CD8-positive, alpha-beta memory T cell (primary cell): ENCODE measurements at places on chromosomes 16 and 17. TPM values are rescaled to one million over a fixed set of nuclear protein-coding genes. Genes with fewer than 3 reads are reported as not detected.

NPIPA2 gene
- polyA plus RNA-seq: not detected

DNA sequence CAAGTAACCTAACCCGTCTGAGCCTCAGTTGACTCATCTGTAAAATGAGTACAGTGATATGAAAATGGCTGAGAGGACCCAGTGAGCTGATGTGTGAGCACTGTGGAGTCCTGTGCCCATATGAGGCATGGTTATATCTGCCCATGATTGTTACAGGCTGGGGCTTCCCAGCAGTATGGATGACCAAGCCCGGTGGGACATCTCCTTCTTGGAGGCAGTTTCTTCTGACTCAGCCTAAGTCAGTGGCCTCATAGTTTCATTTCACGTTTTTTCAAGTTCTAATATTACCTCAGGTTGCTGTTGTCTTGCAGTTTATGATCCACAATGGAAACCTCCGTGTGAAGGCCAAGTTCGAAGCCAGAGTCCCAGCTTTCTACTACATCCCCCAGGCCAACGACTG lies 4.8 kb downstream of the ADAP2 start:
- no peak for DNase-seq
- H3K4me1 ChIP-seq: no peaks in the 10 kb centered on the region
- H3K4me3 ChIP-seq: no peak overlapping the region
- no peak overlapping the region for H3K27ac ChIP-seq
- no peaks in the 10 kb centered on the region for H3K36me3 ChIP-seq
- peaks cover 6% of the 10 kb centered on the region for H3K27me3 ChIP-seq

MT4 gene
- polyA plus RNA-seq: not detected

DNA sequence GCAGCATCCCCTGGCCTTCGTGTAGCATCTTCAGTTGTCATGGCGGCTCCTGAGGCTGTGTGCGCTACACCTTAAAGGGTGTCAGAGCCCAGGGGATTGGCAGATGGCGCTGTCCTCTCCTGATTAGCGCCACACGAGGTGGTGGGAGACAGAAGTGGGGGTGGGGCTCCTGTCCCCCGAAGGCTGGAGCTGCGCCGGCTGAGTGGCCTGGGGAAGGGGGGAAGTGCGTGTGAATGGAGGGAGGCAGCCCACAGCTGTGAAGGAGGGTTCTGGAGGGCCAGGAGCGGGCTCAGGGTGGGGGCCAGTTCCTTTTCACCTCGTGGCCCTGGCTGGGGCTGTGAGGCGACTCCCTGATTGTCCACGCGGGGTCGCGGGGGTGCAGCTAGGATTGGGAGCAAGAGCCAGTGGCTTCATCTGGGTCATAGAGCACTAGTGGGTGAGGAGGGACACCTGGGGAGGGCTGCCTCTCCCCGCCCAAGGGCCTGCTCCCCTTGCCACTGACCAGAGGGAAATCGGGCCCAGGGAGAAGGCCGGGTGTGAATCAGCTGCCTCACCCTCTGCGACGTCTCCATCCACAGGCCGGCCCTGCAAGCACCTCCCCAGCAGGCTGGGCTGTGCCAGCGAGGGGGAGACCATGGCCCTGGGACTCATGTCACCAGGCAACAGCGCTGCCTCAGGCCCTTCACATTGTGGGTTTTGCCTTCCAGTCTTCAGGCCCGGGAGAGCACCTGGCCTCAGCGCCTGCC lies 14.1 kb downstream of the BAHCC1 start:
- peaks cover 25% of the 10 kb centered on the region for H3K4me1 ChIP-seq
- no peak for DNase-seq
- no peaks in the 10 kb centered on the region for H3K36me3 ChIP-seq
- no peak overlapping the region for H3K27ac ChIP-seq
- H3K27me3 ChIP-seq: peaks cover 21% of the 10 kb centered on the region
- H3K4me3 ChIP-seq: no peak overlapping the region

PLCG2 gene
- 5.4 TPM for polyA plus RNA-seq

DNA sequence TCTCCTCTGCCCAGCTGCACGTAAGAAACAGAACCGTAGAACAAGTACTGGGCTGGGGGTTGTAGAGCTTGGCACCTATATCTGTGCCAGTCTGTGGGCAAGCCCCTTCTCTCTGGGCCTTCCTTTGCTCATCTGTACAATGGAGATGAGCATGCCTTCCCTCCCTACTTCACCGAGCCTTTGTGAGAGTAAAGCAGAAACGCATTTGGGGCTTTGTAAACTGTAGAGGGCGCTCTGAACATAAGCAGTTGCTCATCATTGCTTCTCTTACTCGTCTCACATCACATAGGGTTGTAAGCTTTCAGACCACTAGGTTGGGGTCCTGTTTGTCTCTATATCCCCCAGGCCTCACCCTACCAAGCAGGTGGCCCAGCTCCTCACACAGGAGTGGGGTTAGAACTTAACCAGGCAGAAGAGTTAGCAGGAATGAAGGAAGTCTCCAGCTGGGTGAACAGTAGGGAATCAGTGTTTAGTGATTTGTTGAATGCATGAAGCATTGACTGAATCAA lies 15.1 kb downstream of the SAMD14 start:
- no peaks in the 10 kb centered on the region for H3K4me1 ChIP-seq
- no peak for DNase-seq
- no peak overlapping the region for H3K4me3 ChIP-seq
- no peaks in the 10 kb centered on the region for H3K36me3 ChIP-seq

DNA sequence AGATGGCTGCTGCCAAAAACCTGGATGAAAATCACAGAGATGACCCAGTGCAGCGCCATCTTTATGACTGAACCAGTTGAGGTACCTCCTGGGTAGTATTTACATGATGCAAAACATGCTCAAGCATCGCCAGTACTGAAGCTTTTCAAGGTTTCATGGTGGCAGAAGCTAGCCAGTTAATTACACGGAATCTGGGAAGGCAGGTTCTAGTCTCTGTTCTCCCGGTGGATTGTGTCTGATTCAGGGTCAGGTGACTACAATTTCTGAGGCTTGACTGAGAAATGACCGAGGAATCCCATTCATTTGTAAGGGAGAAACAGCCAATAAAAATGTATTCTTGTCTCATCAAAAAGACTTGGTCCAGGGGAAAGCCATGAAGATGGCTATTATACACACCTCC lies 209.1 kb downstream of the SLC39A11 start:
- no peak for DNase-seq
- no peak overlapping the region for H3K27ac ChIP-seq
- H3K4me1 ChIP-seq: no peaks in the 10 kb centered on the region
- H3K27me3 ChIP-seq: no peaks in the 10 kb centered on the region

PRAC1 gene
- not detected for polyA plus RNA-seq

- H3K27ac ChIP-seq: peak overlapping the region; percentile 15
- H3K36me3 ChIP-seq: peaks cover 35% of the 10 kb centered on the region
- no peak for DNase-seq
- H3K4me3 ChIP-seq: no peak overlapping the region
These were observed 1.7 kb downstream of the SMARCE1 start for GRCh38 chr17:40645943-40646342.

OR3A3 gene
- not detected for polyA plus RNA-seq

- no peak overlapping the region for H3K27ac ChIP-seq
- H3K36me3 ChIP-seq: no peaks in the 10 kb centered on the region
- peaks cover 8% of the 10 kb centered on the region for H3K4me1 ChIP-seq
- no peaks in the 10 kb centered on the region for H3K27me3 ChIP-seq
- H3K4me3 ChIP-seq: no peak overlapping the region
These were observed 35.4 kb downstream of the ARSG start for GRCh38 chr17:68326681-68327080.

GRCh38 chr17:76840884-76841775 lies 27.1 kb upstream of the MGAT5B start:
- no peak for DNase-seq
- no peaks in the 10 kb centered on the region for H3K36me3 ChIP-seq
- H3K4me1 ChIP-seq: peaks cover 10% of the 10 kb centered on the region
- no peak overlapping the region for H3K4me3 ChIP-seq
- peaks cover 23% of the 10 kb centered on the region for H3K27me3 ChIP-seq

DNA sequence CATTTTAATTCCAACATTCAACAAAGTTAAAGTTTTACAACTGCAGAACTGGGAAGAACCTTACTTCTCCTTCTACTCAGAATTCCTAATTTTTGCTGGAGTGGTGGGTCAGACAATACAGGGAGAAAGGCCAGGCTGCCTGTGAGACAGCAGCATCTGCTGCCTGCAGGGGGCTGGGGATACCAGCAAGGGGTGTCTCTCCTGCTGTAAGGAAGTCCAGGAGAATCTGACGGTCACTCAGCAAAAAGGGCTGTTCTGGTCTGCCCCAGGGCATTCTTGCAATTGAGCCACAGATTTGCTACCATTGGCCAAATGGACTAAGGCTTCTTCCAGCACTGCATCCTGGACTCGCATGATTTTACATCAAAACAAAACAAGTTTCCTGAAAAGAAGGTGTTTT lies 426.6 kb upstream of the CDH11 start:
- no peaks in the 10 kb centered on the region for H3K4me1 ChIP-seq
- H3K4me3 ChIP-seq: no peak overlapping the region
- H3K36me3 ChIP-seq: no peaks in the 10 kb centered on the region
- no peak overlapping the region for H3K27ac ChIP-seq
- H3K27me3 ChIP-seq: no peaks in the 10 kb centered on the region

DNA sequence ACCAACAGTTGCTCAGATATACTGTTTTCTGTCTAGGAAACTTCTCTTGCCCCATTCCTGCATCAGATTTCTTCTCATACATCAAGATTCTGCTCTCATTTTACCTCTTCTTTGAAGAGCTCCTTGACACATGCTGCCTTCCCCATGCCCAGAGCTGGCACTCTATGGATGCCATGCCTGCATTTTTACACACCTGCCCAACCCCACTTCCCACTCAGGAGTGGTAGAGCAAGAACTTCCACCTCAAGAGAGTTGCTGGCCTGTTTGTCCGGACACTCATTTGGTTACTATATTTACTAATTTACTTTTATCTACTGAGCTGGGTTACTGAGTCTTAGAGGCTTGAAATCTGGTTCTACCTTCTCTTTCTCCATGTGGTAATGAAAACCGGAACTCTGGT lies 98.3 kb upstream of the HLF start:
- no peaks in the 10 kb centered on the region for H3K36me3 ChIP-seq
- H3K4me3 ChIP-seq: no peak overlapping the region
- no peak for DNase-seq
- H3K27me3 ChIP-seq: no peaks in the 10 kb centered on the region

GRCh38 chr17:8793649-8794048 lies 5.5 kb downstream of the MFSD6L start:
- H3K27me3 ChIP-seq: no peaks in the 10 kb centered on the region
- no peak overlapping the region for H3K4me3 ChIP-seq
- no peaks in the 10 kb centered on the region for H3K36me3 ChIP-seq
- H3K27ac ChIP-seq: no peak overlapping the region
- H3K4me1 ChIP-seq: no peaks in the 10 kb centered on the region
